Body of pancreas (tissue), 4 donors: ENCODE measurements at places on chromosomes 1 and 21.
A peak's percentile ranks its signal among the peaks of the same experiment; 100 is the strongest.

GRCh38 chr1:18290740-18291412 lies 183.3 kb downstream of the IGSF21 start:
- H3K27me3 ChIP-seq: peaks cover 6% of the 10 kb centered on the region
- no peaks in the 10 kb centered on the region for H3K4me1 ChIP-seq
- no peak overlapping the region for H3K27ac ChIP-seq
- no peaks in the 10 kb centered on the region for H3K36me3 ChIP-seq
- DNase-seq: no peak
- H3K4me3 ChIP-seq: no peak overlapping the region

DNA sequence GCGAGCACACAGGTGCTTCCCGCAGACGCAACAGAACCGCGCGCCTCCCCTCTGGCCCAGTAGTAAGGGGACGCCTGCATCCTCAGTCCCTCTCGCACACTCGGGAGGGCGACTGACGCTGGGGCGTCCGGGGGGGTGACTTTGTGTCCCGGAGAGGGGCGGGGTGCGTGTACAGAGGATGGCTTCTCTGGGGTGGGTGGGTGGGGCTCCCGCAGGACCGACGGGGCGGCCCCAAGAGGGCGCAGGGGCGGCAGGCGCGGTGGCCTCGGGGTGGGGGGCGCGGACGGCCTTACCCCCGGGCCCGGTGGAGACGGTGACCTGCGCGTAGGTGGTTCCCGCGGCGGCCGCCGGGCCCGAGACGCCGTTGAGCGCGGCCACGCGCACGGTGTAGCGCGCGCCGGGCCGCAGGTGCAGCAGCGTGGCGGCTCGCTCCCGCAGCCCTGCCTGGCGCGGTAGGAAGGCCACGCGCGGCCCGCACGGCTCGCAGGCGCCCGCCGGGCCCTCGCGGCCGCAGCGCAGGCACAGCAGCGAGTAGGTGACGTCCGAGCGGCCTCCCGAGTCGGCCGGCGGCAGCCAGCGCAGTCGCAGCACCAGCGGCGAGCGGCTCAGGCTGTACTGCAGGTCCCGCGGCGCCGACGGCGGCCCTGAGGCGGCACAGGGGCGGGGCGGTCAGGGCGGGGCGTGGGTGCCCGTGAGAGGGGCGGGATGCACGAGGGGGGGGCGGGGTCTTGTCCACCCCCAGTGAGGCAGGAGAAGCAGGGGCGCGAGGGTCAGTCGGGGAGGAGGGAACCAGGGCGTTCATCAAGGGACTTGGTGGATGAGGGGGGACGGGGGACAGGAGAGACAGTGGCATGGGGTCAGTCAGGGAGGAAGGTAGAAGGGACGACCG lies 12.1 kb downstream of the EPHA10 start:
- H3K4me3 ChIP-seq: no peak overlapping the region
- DNase-seq: peak; percentile 43
- no peaks in the 10 kb centered on the region for H3K27me3 ChIP-seq

- H3K4me3 ChIP-seq: no peak overlapping the region
- H3K36me3 ChIP-seq: no peaks in the 10 kb centered on the region
- H3K4me1 ChIP-seq: peaks cover 19% of the 10 kb centered on the region
- H3K27ac ChIP-seq: no peak overlapping the region
- no peak for DNase-seq
Measured at GRCh38 chr1:6924891-6925290, 139.6 kb downstream of the CAMTA1 start.

DNA sequence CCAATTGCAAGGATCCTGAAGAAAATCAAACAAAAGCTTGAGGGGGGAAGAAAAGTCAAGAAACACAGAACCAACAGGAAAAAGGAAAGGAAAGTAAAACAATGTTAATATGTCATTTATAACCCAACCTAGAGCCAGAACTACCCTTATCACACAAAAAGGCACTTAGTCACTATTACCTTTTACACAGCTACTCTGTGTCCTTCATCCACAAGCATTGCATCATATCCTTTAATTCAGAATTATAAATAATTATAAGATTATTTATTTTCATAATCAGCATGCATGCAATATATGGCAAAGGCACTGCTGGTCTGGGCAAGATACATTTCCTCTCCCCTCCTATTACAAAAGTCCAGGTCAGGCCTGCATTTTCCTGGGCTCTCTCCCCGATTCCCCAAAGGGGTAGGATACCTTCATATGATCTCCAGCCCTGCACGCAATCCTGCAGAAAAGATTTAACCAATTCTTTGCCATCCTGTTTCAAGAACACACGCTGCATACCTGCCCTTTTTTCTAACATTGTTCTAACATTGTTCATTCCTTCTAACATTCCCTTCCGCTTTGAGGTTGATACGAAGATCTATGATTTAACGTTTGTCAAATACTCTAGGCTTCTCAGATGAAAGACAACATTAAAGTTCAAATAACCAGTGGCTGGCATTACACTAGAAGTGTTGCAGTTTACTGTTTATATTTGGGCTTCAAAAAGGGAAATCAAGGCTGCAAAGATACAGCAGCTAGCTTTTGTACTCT lies 4.3 kb downstream of the PTPN14 start:
- DNase-seq: no peak
- peaks cover 46% of the 10 kb centered on the region for H3K4me1 ChIP-seq
- no peaks in the 10 kb centered on the region for H3K36me3 ChIP-seq
- H3K4me3 ChIP-seq: no peak overlapping the region

DNA sequence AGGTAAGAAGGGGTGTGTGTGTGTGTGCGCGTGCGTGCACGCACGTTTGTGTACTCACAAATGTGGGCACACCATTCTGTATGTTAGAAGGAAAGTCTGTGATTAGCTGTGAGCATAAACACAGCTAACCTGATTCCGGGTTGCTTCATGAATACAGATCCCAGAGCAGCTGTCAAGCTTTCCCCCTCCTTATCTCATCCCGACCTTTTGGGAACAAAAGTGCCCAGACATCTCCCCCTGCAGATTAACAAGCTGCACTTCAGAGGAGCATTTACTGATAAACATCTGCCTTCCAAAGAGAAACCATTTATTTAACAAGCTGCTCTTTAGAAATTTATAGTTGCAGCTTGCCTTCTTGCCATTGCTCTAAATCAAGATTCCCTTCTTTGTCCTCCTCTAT lies 97.0 kb downstream of the MT1HL1 start:
- H3K27me3 ChIP-seq: no peaks in the 10 kb centered on the region
- no peaks in the 10 kb centered on the region for H3K4me1 ChIP-seq
- no peak overlapping the region for H3K27ac ChIP-seq
- H3K4me3 ChIP-seq: no peak overlapping the region
- H3K36me3 ChIP-seq: no peaks in the 10 kb centered on the region

DNA sequence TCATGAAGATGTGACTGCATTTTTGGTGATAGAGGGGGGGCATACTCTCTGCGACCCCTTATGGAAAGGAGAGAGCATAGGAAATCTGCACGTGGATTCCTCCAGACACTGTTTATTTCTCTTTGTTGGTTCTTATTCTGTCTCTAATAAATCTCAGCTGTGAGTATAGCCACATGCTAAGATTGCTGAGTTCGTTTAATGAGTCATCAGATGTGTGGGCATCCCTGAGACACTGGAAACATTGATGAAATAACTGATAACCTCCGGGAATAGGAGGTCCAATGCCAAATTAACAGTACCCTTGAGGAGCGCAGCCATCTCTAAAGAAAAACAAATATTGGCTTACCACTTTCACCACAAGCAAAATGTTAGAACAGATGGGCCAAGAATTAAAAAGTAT lies 880.2 kb upstream of the NEGR1 start:
- H3K36me3 ChIP-seq: no peaks in the 10 kb centered on the region
- no peaks in the 10 kb centered on the region for H3K27me3 ChIP-seq
- no peaks in the 10 kb centered on the region for H3K4me1 ChIP-seq
- no peak overlapping the region for H3K4me3 ChIP-seq
- no peak for DNase-seq

DNA sequence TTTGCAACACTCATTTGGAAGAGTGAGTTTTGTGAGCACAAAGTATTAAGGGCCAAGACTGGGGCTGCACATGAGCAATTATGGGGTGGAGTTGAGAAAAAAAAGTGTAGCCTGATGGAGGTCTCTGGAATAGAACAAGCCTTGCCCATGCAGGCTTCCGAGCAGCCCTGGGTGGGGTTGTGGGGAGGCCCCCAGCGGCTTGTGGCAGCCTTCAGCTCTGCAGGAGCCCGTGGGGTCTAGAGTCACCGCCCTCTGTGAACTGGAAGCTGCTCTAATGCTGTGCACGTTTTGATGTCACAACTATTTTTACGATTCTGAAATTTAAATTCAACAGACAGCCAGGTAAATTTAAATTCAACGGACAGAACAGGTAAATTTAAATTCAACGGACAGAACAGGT lies 58.9 kb downstream of the BACE2 start:
- no peaks in the 10 kb centered on the region for H3K4me1 ChIP-seq
- peaks cover 2% of the 10 kb centered on the region for H3K36me3 ChIP-seq
- no peaks in the 10 kb centered on the region for H3K27me3 ChIP-seq
- no peak for DNase-seq
- no peak overlapping the region for H3K4me3 ChIP-seq

GRCh38 chr21:14863745-14864210 lies 201.0 kb downstream of the NRIP1 start:
- no peaks in the 10 kb centered on the region for H3K36me3 ChIP-seq
- H3K27me3 ChIP-seq: no peaks in the 10 kb centered on the region
- no peak overlapping the region for H3K27ac ChIP-seq
- no peak for DNase-seq
- H3K4me3 ChIP-seq: no peak overlapping the region

DNA sequence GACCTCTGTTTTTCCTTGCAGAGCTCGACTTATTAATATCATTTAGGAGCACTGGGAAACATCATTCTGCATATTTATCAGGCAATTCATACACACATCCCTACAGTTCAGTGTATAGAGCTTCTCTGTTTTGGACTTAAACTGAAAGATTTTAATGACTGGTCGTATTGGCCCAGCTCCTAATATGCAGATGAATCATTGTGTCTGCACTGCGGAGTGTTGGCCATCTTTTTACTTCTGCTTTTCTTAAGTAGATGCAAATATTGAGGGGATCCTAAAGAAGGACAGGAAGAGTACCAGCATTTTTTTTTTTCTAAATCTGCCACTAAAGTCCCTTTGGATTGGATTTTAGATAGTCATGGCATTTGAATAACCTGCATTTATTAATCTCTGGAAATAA lies 154.8 kb downstream of the BACH1 start:
- no peak for DNase-seq
- H3K27me3 ChIP-seq: no peaks in the 10 kb centered on the region
- H3K36me3 ChIP-seq: no peaks in the 10 kb centered on the region
- H3K4me3 ChIP-seq: no peak overlapping the region
- H3K27ac ChIP-seq: no peak overlapping the region

DNA sequence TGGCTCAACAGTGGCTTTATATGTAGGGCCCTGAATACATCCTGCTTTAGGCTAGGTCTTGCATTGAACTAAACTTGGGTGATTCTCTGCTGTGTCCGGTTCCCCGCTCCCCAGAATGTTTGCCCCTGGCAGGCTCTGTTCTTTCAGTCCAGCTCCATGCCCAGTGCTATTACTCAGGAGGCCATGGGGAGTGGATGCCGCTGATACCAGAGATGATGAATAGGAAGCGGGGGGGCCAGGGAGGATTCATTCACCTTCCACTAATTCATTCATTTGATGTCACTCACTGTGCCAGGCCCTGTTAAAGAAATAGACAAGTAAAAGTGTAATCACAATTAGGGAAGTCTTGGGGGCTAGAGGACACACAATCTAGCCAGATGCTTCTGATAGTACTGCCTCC lies 83.8 kb downstream of the TMEM53 start:
- H3K4me1 ChIP-seq: no peaks in the 10 kb centered on the region
- H3K36me3 ChIP-seq: no peaks in the 10 kb centered on the region
- no peaks in the 10 kb centered on the region for H3K27me3 ChIP-seq
- DNase-seq: no peak

DNA sequence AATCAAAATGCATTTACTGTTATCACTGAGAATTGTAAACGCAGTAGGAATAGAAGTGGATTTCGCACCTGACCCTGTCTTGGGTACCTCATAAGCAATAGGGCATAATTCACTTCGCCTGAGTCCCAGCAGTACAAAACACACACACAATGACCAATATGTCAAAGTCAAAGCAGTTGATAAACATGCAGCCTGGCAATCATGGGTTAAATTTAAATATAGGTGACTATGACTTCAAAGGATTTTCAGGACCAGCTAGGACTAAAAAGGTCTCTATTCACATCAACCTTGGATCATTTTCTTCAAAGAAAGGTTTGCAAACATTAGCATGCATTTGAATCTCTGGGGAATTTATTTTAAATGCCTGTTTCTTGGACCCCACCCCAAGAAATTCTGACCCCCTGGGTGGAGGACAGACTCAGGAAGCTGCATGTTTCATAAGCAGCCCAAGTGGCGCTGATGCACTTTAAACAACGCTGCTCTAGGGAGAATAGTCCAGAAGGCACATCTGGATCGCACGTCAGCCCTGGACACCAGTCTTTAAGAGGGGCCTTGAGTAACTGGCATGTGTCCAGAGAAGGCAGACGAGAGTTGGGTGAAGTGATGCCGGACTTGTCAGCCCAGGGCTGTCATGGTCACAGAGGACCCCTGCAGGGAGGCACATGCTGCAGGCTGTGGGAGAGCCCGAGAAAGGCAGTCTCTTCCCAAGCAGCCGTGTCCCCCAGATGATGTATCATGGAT lies 55.7 kb upstream of the EFHD2 start:
- peaks cover 25% of the 10 kb centered on the region for H3K4me1 ChIP-seq
- no peaks in the 10 kb centered on the region for H3K27me3 ChIP-seq
- H3K36me3 ChIP-seq: no peaks in the 10 kb centered on the region
- no peak overlapping the region for H3K27ac ChIP-seq

DNA sequence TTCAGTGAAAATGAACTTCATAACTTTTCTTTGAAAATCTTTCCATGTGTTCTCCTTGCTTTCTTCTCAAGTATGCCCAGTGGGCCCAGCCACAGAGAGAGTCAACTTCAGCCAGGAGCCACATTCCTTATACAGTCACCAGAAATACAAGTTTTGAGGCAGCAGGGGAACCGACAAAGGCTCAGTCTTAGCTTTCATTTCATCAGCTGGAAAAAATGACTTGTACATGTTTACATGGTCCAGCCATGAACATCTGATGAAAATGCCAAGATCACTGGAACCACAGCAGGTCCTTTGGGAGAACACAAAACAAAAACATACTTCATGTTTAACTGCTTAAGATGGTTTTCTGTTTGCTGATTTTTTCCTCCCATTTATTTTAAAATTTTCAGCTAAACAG lies 72.5 kb downstream of the SYDE2 start:
- peaks cover 24% of the 10 kb centered on the region for H3K4me1 ChIP-seq
- no peak overlapping the region for H3K27ac ChIP-seq
- H3K4me3 ChIP-seq: no peak overlapping the region

- no peaks in the 10 kb centered on the region for H3K36me3 ChIP-seq
- no peak overlapping the region for H3K4me3 ChIP-seq
- no peak for DNase-seq
- H3K4me1 ChIP-seq: no peaks in the 10 kb centered on the region
- no peak overlapping the region for H3K27ac ChIP-seq
- H3K27me3 ChIP-seq: no peaks in the 10 kb centered on the region
Measured at GRCh38 chr1:107524301-107524700, 383.5 kb downstream of the NTNG1 start.

GRCh38 chr1:230308821-230309220 lies 117.3 kb downstream of the PGBD5 start:
- H3K36me3 ChIP-seq: no peaks in the 10 kb centered on the region
- no peak overlapping the region for H3K4me3 ChIP-seq
- H3K4me1 ChIP-seq: peaks cover 12% of the 10 kb centered on the region

- H3K4me1 ChIP-seq: peaks cover under 1% of the 10 kb centered on the region
- H3K27me3 ChIP-seq: no peaks in the 10 kb centered on the region
- no peak overlapping the region for H3K27ac ChIP-seq
- DNase-seq: no peak
- no peaks in the 10 kb centered on the region for H3K36me3 ChIP-seq
- no peak overlapping the region for H3K4me3 ChIP-seq
Measured at GRCh38 chr1:67652800-67653199, 32.2 kb upstream of the GADD45A start.
